ENCODE measurements at places on chromosomes 6 and 20.

DNA sequence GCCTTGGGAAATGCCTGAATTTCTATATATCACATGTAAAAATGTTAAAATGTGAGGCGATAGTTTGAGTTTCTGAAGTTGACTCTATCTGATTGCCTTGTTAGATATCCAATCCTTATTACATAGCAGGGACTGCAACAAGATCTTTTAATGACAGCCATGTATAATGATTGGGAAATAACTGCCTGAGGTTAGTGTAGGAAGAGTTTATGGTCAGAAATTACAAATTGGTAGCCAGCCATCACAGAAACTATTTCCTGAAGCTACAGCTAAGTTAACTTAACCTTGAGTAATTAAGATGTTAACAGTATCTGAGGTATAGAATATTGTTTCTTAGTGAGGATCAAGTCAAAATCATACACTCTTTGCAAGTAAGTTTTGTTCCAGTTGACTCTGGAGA is 41.0 kb downstream of the AKIRIN2 start:
- DNase-seq, result no peak

- DNase-seq, result no peak
Observed at GRCh38 chr20:32040142-32040953, 11.7 kb upstream of the HCK start.

GRCh38 chr20:51668515-51668914 is 99.7 kb downstream of the ATP9A start:
- DNase-seq, result no peak

GRCh38 chr20:3156811-3157619 is 2.6 kb downstream of the FASTKD5 start:
- DNase-seq, result no peak

DNA sequence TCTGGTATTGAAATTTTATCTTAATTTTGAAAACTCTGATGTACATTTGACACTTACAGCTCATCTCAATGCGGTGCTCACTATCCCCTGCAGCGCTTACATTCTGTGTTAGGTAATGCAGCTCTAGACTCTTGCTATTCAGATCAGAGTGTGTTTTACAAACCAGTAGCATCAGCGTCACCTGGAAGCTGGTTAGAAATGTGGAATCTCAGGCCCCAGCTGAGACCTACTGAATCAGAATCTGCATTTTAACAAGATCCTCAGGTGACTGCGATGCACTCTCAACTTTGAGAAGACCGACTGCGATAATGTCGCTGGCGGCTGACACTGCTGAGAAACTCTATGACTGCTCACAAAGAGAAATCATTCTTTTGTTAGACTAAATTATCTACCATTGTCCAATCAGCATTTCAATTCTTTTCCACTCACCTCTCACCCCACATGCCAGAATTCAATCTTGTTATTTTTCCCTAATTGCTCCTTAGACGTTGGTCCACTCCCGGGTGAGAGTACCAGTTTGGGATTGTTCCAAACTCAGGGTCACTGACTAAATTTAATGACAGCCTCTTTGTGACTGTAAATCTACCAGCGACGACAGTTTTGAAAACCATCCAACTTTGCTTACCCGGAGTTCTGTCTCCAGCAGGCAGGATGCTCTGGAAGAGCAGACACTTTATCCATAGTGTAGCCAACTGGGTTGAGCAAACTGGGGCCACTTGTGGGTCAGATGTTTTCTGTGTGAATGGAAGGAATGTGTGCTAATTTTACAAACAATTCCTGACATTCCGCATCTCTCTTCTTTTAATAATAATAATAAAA is 140.1 kb upstream of the BTBD3 start:
- DNase-seq, result no peak

Data from forelimb muscle (tissue), 1 donor.